Cardiac septum (tissue), 1 donor: ENCODE measurements at places on chromosomes 7 and 10.

DNA sequence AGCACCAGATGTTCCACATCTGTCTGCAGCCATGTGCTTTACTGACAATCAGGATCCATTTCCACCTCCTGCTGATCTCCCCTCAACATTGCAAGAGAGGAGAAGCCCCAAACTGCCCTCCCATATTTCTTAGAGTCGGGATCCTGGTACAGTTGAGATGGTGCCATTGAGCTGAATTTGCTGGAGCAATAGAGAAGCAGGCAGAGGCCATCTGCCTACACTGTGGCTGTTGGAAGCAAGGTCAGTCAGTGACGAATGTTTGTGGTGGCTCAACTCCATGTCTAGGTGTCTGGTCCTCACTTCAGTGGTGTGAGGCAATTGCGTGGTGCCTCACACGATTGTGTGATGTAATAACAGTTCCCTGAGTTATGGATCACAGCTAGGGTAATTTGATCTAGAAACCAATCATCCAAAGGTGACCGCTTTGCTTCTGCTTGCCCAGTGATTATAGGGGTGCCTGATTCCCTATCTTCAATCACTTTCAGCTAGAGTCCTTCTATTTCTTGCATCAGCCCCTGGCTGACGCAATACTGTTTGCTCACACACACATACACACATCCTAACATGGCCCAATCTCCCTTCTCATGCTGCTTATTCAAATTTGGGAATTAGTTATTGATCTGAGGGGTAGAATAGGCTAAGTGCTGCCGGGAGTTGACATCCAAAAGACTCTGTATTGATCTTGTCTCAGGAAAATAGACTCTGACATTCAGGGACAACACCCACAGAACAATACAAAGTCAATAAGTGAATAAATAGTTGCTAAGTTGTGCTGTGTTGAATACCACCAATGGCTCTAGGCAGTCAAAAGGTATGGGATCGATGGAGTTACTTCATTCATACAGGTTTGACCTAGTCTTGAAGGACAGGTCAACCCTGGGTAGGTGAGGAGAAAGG, 46.1 kb upstream of the SLC35B4 start:
- no peak for DNase-seq

DNA sequence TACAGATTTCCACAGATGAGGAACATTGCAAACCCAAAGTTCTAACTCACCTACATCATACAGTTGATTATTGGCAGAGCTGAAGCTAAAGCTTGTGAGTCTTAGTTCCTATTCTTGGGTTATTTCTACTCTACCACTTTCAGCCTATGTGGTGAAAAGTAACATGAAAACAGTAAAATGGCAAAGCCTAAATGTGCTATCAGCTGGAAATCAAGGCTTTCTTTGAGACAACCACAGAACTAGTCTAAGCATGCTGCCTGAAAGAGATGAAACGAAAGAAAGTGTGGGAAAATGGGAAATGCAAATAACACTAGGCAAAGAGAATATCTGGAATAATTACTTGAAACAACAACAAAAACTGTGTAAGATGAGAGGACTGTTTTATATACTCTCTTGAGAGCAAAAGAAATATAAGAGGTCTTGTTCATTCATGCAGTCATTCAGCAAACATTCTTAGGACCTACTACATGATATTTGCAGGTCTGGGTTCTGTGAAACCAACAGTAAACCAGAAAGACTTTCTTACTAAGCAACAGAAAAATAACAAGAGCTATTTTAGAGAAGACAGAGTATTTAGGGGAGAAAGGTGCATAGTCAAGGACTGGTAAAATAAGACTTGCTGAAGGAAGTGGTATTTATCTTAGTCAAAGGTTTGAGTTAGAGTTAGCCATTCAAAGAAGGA, 437.1 kb downstream of the HTR7 start:
- no peak for DNase-seq

DNA sequence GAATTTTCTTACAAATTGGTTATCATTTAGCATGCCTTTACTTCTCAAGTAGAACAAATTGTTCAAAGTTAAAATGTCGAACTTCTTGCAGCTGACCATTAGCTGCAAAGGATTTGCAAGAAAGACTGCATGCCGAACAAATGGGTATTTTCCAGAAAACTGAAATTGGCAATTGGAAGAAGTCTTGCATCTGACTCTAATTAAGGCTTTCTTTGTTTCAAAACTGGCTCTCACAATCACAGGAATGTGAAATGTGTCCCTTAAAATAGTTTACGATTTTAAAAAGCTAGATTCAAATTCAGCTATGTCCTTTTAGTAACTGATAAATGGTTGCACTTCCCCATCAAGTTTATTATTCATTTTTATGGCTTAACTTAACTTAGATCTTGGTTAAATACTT, 207.9 kb downstream of the ARL4A start:
- no peak for DNase-seq

GRCh38 chr7:142161921-142162320, 50.4 kb downstream of the MGAM2 start:
- no peak for DNase-seq

DNA sequence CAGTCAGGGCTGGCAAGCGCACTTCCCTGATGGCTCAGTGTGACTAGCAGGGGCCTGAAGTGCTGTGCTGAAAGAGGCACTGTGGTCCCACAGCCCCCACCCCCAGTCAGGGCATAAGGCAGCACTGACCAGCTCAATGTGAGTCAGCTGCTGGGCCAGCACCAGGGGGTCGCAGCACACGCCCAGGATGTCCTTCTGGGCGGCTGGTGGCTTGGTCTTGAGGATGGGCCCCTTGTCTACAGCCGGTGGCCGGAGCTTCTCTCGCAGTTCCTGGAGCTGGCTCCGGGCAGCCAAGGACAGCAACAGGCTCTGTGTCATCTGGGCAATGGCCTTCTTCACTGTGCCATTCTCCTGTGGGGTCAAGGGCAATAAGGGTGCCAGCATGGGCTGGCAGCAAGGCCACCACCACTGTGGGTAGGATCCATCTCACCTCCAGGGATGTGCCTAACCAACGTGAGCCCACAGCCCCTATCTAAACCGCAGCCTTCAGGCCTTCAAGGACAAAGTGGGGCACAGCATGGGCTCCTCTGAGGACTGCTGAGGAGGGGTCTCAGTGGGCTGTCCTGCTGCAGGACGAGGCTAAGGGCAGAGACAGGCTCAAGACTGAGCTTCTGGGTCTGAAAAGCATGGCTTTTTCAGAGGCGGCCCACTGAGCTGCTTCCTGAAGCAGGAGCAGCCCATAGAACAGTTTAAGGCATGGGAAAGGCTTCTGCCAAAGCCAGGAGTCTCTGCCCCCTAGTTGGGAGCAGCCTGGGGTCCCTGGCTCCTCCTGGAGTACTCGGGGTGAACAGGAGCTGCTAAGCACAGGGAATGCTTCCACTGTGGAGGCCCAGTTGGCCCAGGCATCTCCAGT, 62.5 kb downstream of the CSGALNACT2 start:
- peak; percentile 62 for DNase-seq

GRCh38 chr10:86203162-86203905, 163.3 kb downstream of the GRID1 start:
- DNase-seq = peak; percentile 63
